ENCODE measurements at places on chromosomes 2 and 18. TPM values are rescaled to one million over a fixed set of nuclear protein-coding genes. Genes with fewer than 3 reads are reported as not detected.

RNASEH1 gene
- 31.1 TPM for total RNA-seq

GKN2 gene
- not detected for total RNA-seq

C2orf49 gene
- 28.9 TPM for total RNA-seq

PSMA8 gene
- total RNA-seq = not detected

TRIM43 gene
- not detected for total RNA-seq

FIGN gene
- total RNA-seq = not detected

COLEC12 gene
- total RNA-seq = not detected

SNED1 gene
- total RNA-seq = 38.4 TPM

OR6B2 gene
- total RNA-seq = not detected

MAP3K19 gene
- total RNA-seq = not detected

SALL3 gene
- total RNA-seq = not detected

MOCOS gene
- total RNA-seq = not detected

DNA sequence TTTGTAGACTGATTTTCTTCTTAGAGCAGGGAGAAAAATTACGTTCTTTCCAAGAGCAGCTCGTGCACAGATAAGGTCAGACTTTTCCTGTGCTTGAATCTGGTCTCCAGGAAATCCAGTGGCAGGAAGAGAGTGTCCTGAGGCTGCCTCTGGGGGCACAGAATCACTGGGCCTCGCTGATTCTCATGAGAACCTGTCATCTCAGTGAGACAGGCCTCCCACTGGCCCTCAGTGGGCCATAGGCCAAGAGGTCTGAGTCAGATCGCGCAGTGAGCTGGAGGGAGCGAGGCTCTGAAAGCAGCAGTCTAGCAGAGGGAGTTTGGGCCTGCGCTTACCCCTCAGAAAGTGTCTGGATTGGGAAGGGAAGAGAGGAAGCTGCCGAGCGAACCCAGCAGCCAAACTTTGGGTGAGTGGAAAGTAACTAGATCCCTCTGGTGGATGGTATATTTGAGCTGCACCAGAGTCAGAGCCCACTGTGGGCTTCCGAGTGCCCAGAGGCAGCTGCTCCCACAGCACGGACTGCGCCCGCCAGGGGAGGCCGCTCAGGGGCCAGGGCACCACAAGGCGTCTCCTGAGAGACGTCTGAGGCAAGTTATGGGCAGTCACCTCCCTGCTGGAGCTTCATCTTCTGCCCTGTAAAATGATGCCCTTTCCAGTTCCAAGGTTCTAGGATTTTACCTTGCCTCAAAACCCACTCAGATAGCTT is 8.2 kb downstream of the GDF7 start:
- DNase-seq = no peak

DNA sequence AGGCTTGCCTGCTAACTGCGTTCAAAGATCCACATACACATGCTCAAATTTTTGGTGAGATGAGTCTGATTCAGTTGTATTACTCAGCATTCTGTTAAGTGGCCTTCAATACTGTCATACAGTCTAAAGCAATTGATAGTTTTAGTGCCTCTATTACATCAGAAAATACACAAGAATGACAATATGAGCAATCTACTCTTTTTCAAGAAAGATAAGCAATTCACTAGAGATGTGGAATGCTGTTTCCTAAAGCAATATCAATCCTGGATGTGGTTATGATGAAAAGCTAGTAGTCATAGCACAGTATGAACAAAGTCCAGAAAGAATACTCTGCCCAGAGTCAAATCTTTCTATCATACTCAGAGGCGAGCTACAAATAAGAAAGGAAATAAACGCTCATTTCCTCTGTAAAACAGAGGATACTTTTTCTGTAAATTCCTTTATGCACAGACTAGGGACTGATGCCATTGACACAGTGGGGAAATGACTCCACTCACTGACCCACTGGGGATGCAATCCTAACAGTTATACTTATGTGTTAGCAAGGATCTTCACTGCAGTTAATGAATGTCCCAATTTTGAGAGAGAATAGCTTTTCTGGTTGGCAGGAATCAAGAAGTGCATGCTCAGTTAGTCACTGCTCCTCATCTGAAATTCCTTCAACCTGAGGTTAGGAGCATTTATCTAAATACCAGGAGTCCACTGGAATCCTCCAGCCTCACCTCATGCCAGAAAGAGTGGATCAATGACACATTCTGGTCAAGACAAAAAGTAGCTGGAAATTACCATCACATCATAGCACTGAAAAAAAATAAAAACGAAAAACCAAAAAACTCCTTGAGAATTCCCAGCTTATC is 83.3 kb downstream of the PDE11A start:
- no peak for DNase-seq

- DNase-seq = no peak
Measured at GRCh38 chr2:163717515-163717914, 18.3 kb downstream of the FIGN start.

GRCh38 chr2:238642973-238643372 is 204.9 kb upstream of the TWIST2 start:
- no peak for DNase-seq

GRCh38 chr2:174644406-174644805 is 46.8 kb upstream of the WIPF1 start:
- no peak for DNase-seq

DNA sequence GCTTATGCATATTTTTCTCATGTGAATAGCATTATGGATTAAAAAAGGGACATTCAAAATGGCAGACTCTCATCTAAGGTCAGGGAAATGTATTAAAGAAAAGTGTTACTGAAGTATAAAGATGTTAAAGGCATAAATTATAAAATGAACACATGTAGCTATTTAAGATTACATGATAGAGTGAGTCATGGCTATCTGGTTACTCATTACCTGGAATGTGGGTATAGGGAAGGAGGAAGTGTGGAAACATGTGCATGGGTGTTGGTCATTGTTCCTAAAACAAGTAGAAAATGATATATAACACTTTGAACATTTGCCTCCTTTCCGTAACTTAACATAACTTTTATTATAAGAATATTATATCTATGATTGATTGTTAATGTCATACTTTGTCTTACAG is 66.4 kb downstream of the MYO1B start:
- DNase-seq = no peak

DNA sequence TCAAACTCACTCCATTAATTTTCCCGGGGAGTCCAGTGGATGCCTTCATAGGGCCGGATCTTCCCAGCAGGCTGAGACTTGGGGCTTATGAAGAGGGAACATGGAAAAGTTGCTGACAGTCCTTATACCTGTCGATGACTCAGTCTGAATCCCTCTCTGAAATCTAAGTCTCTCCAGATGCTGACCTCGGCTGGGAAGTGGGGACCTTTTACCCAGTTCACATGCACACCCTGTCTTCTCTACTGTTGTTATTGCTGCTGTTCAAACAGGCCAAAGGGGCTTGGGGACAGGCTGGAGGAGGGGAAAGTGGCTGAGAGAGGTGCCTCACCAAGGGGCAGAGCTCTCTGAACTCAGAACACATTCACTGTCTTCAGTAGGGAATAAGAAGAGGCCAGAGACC is 4.1 kb upstream of the TNP1 start:
- no peak for DNase-seq

- peak; percentile 45 for DNase-seq
Measured at GRCh38 chr18:63152096-63152495, 167.5 kb downstream of the BCL2 start.

DNA sequence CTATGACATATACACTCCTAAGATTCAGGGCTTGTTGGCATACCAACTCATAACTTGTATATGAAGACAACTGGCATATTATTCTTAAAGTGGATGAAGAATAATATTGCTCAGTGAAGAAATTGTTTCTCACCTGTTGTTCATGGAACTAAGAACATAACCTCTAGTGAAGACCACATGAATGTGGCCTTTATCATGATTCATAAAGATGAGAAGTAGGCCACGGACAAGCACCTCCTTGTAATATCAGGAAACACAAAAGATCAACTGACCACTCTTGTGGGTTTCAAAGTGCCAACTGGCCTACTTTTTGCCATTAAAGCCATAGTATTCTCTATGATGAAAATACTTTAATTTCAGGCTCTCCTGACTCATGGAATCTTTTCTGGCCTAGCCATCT is 407.4 kb downstream of the GRB14 start:
- no peak for DNase-seq

DNA sequence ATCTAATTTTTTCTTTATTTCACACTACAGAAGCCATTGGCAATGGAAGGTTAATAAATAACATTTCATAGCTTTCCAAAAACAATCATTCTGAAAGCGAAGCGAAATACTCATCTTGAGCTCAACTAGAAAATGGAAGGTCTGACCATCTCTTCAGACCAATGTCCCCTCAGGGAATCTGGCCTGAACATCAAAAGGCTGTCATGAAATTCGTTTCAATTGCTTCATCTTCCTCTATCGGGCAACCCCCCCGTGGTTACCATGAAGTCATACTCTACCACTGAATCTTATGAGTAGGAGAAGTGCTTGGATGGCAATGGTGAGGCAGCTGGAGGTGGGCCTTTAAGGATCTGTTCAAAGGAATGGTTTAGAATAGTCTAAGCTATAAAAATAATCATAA is 22.9 kb upstream of the CYTIP start:
- DNase-seq = no peak

- no peak for DNase-seq
Measured at GRCh38 chr2:240365971-240366471, 69.4 kb upstream of the GPC1 start.

DNA sequence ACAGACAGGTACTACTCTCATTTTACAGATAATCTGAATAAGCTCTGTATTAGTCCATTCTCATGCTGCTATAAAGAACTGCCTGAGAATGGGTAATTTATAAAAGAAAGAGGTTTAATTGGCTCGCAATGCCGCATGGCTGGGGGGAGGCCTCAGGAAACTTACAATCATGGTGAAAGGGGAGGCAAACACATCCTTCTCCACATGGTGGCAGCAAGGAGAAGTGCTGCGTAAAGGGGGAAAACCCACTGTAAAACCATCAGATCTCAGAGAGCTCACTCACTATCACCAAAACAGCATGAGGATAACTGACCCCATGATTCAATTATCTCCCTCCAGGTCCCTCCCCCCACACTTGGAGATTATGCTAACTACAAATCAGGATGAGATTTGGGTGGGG is 254.4 kb downstream of the KCNE4 start:
- no peak for DNase-seq

- no peak for DNase-seq
Measured at GRCh38 chr2:219273937-219274336, 5.2 kb upstream of the DNAJB2 start.

GRCh38 chr2:10740226-10740625 is 18.8 kb downstream of the ATP6V1C2 start:
- no peak for DNase-seq

GRCh38 chr2:63789338-63790020 is 52.2 kb upstream of the UGP2 start:
- DNase-seq = no peak

DNA sequence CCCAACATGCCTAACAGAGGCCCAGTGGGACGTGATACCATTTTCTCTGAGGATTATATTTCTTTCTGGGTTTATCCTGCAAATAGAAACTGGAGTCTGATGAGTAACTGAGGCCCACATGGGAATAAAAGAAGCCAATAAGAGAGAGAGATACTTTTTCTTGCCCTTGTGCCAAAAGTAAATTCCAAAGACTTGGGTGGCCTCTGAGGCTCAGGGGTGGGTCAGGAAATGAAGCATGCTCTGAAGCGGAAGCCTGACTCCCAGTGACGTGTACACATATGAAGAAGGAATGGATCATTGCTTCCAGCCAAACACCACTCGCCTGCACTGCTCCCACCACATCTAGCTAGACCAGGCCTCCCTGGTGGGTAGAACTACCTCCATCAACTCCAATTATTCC is 273.6 kb upstream of the NCKAP5 start:
- no peak for DNase-seq

DNA sequence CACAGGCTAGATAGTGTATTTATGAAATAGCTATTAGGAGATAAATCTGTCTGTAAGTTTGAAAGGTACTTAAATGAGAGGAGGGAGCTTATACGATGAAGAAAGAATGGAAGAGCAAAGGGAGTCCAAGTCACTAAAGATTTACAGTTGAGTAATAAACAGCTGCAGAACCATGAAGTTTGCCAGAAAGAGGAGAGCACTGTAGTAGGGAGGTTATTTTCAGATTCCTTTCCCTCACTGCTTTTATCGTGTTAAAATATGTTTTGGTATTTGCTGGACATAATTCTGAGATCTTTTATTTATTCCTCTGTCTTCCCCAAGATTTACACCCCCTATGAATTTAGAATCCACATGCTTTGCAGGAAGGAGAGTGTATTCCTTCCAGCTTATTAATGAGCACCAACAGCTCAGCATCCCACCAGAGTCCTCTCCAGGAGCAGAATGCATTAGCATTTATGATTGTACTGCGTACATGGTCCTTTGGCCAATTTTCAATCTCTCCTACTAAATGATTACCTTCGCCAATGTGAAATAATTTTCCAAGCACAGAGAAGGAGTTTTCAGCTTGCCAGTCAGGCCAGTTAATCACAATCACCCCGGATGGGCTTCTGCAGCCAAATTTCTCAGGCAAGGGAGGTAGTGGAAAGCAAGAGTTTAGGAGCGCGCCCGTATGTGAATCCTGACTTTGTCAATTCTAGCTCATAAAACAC is 297.0 kb downstream of the NBAS start:
- no peak for DNase-seq

GRCh38 chr18:49682173-49682802 is 120.4 kb downstream of the LIPG start:
- DNase-seq = no peak

DNA sequence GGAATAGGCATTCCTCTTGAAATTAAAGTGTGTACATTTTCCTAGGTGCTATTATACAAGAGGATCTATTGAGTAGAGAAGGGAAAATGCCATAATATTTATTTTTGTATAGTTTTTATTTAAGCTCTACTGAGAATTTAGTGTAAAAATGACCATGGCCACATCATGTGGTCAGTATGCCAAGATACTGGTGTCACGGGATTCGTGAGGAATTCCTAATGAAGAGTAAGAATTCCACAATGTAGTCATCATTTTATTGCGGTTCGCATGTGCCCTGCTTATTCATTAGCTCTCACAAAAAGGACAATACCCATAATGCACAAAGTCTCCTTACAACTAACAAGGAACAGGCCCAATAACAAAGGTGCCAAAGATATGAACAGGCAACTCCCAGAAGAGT is 39.3 kb upstream of the PARD3B start:
- no peak for DNase-seq

GRCh38 chr2:223121283-223121682 is 69.3 kb downstream of the KCNE4 start:
- DNase-seq = no peak

DNA sequence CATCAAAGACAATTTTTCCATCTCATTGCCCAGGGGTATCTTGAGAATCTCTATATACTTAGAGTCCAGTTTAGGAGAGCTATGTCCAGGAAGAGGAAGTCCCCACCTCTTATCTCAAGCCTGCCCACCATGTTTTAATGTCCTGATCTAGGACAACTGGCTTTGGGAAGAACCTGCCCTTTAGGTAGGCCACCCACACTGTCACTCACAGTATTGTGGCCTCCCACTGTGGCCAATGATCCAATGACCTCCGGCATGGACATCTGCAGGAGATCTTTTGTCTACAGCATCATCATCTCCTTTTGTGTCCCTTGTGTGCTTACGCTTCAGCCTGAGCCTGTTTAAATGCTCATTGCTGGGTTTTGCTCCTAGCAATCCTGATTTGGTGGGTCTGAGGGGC is 77.4 kb downstream of the SLC4A3 start:
- no peak for DNase-seq

All from CD8-positive, alpha-beta T cell (primary cell).